Lower leg skin (tissue), 4 donors: ENCODE measurements at places on chromosomes 13 and 19.

- no peak for DNase-seq
Observed at GRCh38 chr19:31356587-31357314, 7.5 kb upstream of the TSHZ3 start.

DNA sequence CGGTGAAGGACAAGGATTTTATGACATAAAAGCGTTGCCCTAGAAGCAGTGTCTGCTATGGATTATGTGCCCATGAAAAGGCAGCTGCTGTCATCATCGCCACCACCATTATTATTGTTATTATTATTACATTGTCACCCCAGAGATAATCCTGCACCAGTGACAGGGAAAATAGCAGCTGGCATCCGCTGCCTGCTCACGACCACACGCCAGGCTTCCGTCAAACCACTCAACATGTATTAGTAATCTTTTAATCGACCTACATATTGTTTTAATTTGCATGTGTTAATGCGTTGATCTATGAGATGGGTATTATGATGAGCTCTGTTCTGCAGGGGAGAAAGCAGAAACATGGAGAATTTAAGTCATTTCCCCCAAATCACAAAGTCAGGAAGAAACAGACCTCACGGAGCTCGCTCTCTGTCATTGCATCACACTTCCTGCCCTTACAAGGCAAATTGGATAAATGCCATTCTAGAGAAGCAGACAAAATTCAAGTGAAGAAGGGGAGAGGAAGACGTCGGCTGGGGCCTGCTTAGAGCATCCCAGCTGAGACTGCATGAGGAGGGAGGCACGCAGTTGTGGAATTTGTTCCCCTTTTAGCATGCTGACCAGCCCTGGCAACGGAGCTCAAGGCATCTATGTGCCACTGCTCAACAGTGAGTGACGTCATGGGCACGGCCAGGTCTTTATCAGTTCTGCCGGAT is at the start of gene FFAR3:
Gene FFAR3 (plus strand): TSS at position 594 of the 707 bp plus-strand sequence. CDS start 431 bp downstream, outside the sequence.
- DNase-seq = peak; percentile 28

DNA sequence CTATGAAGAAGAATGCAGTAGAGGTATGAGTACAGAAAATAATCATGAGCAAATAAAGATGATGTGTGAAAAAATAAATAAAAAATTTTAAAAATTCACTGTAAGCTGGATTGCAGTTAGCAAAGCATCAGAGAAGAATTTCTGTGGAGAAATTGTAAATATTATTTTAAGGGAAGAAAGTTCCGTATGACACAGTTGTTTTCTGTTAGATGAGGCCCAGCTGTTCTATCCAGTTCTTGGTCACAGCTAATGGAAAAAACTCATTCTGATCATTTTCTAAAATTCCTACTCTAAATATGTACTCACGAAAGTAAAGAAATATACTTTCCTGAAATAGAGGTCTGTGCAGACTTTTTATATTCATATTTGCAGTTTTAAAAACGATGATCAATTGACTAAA is 578.8 kb downstream of the DCT start:
- DNase-seq = no peak

DNA sequence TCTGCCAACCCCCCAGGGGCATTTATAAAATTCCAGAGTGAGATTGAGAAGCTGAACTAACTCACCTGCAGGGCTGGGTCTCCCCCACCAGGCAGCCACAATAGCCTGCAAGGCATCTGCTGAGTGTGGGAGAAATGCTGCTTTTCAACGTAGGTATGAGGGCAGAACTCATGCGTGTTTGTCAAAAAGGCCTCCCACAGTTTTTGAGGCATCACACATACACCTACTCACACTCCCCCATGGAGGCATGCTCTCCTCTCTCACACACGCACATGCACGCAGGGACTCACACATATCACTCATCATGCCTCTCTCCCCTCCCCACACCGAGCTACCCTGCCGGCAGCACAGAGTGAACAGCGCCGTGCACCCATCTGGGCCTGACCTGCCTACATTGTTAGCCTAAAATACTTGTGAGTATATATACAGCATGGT is 390.5 kb downstream of the FGF9 start:
- no peak for DNase-seq

GRCh38 chr19:19348266-19348665 is 27.6 kb downstream of the MAU2 start:
- DNase-seq = no peak
